Heart right ventricle (tissue), 16 donors: ENCODE measurements at places on chromosomes 7 and 10. TPM values are rescaled to one million over a fixed set of nuclear protein-coding genes. Genes with fewer than 3 reads are reported as not detected.

DNA sequence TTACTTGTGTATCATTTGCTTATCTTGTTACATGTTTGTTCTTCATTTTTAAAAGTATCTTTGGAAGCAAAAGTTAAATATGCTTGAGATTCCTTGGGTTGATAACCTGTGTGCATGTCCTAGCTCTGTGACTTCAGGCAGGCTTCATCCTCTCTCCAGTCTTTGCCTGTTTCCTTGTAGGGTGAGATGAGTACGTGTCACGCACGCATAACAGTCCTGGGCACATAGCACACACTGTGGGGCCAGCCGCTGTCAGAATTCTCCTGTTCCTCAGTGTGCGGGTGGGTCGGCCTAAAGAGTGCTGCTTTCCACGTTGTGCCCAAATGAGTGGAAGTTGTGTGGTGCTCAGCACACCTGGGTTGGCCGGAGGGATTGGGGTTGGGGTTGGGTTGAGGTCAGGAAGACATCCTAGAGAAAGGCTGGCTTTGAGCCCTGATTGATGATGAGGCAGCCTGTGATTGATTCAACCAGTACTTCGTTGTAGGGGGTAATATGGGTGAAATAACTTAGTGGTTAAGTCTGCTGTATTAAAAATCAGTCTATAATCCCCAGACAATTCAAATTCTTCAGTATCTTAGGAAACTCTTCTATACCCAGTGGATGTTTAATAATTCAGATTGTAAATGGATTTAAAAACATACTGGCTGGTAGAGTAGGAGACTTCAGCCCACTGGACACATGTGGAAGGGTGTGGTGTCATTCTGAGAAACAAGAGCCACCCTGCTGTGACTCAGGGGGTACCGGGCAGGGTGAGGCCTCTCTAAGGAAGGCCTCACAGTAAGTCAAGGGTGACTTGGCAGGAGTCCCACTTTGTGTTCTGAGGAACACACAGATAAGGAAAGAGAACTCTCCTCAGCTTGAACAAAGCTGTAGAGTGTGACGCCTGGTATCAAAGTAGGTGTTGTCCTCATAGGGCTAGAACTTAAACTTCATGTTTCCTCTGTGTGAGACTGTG is 54.8 kb downstream of the DAGLB start:
- no peaks in the 10 kb centered on the region for H3K27me3 ChIP-seq
- H3K36me3 ChIP-seq = no peaks in the 10 kb centered on the region
- H3K4me1 ChIP-seq = peaks cover 87% of the 10 kb centered on the region

DNA sequence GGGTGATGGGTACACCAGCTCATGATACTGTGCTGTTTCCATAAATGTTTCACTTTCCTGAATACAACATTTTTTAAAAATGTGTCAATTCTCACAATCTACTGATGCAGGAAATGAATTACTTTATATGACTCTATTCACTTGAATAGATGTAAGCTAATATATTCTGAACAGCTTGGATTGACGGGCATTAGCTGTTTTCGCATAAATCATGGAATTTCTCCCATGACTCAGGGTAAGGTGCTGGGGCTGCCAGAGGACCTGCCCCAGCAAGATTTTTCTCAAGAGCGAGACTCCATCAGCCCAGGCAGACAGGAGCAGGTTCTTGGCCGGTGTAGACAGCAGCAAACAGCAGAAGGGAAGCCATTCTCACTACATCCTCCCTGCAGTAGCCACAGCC is 107.1 kb downstream of the PFKFB3 start:
- no peaks in the 10 kb centered on the region for H3K27me3 ChIP-seq
- no peaks in the 10 kb centered on the region for H3K4me1 ChIP-seq
- H3K36me3 ChIP-seq = no peaks in the 10 kb centered on the region
- H3K27ac ChIP-seq = no peak overlapping the region

Gene SAMD9
- 2.6 TPM for total RNA-seq

Gene IKZF1
- total RNA-seq = 0.88 TPM

Gene SNX13
- 50.0 TPM for total RNA-seq

DNA sequence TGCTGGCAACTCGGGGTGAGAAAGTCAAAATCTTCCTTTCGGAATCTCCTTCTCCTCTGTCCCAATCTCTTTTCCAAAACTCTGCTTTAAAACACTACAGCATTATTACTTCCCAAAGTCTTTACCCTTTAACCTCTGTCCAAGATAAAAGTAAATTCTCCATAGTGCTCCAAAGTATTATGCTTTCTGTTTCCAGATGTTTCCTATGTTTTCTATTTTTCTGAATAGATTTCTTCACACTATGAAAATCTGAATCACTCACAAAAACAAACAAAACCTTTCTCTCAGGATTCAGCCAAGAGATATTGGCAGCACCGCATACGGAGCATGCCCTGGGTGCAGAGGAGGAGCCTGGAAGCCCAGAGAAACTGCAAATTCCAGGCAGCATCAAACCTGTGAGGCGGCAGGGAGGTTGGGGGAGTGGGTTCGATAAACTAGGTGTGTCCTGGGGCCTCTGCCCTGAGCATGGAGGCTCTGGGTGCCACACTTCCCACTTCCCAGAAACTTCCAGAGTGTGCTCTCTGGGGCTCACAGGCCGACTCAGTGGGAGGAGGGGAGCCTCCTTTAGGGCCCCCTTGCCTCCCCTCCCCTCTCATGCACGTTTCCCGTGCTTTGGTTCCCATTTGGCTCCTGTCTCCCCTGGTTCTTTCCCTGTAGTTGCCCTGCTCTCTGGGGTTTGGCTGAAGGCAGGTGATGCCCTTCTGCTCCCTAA is 35.6 kb downstream of the VIPR2 start:
- H3K4me1 ChIP-seq = no peaks in the 10 kb centered on the region
- no peaks in the 10 kb centered on the region for H3K36me3 ChIP-seq
- DNase-seq = no peak
- H3K4me3 ChIP-seq = no peak overlapping the region

DNA sequence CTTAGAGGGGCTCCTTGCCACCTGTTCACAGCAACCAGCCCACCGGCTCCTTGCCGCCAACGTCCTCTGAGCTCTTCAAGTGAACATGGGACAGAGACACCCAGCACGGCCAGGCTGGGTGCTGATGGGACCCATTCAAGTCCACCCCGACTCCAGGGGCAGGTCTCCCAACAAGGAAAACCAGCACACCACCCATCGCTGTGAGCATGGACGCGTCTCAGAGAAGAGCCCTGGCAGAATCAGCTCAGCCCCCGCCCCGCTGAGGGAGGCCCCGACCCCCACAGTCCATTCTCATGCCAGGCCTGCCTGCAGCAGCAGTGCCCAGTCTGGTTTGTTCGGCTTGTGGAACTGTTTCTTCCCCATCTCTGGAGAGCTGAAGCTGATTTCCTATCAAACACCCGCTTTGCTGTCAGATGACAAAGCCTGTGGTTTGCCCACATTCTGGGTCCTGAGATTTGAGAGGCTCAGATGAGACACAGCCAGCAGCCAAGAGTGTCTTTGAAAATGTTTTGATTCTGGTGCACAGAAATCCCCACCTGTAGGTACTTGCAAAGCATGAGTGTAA is 216.6 kb downstream of the ZMYND11 start:
- peaks cover 17% of the 10 kb centered on the region for H3K36me3 ChIP-seq
- H3K27me3 ChIP-seq = no peaks in the 10 kb centered on the region
- DNase-seq = no peak
- H3K4me3 ChIP-seq = no peak overlapping the region

- H3K27me3 ChIP-seq = no peaks in the 10 kb centered on the region
- no peaks in the 10 kb centered on the region for H3K36me3 ChIP-seq
- no peaks in the 10 kb centered on the region for H3K4me1 ChIP-seq
- H3K27ac ChIP-seq = no peak overlapping the region
- no peak overlapping the region for H3K4me3 ChIP-seq
These were observed 17.3 kb upstream of the SEMA3C start for GRCh38 chr7:80935991-80936780.
